ENCODE measurements at places on chromosomes 13 and 19. TPM values are rescaled to one million over a fixed set of nuclear protein-coding genes. Genes with fewer than 3 reads are reported as not detected.

C19orf18 gene
- total RNA-seq, result not detected

ADGRE3 gene
- not detected for total RNA-seq

CCNA1 gene
- total RNA-seq, result 9.8 TPM

EXOSC5 gene
- 12.9 TPM for total RNA-seq

GPI gene
- total RNA-seq, result 84.9 TPM

CBY2 gene
- total RNA-seq, result not detected

ZNF730 gene
- 1.8 TPM for total RNA-seq
